ENCODE measurements at places on chromosomes 16 and 17.

DNA sequence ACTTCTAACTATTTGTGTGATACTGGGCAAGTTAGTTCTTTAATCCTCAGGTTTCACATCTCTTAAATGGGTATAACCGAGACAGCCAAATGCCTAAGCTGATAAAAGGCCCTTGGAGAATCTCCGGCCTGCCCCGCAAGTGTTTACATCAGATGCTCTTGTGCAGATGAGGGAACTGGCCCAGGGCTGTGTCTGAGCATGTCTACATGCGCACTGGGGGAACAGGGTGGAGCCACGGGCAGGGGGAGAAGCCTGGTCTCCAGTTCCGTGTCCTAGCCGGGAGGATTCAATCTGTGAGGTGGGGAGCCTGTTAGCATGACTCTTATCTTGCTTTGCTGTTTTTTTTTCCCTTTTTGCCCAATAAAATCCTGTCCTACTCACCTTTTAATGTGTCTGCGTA is 222.9 kb downstream of the CDH8 start:
- no peak for DNase-seq

GRCh38 chr17:76307299-76307965 is 644 bp downstream of the QRICH2 start:
- DNase-seq: no peak

DNA sequence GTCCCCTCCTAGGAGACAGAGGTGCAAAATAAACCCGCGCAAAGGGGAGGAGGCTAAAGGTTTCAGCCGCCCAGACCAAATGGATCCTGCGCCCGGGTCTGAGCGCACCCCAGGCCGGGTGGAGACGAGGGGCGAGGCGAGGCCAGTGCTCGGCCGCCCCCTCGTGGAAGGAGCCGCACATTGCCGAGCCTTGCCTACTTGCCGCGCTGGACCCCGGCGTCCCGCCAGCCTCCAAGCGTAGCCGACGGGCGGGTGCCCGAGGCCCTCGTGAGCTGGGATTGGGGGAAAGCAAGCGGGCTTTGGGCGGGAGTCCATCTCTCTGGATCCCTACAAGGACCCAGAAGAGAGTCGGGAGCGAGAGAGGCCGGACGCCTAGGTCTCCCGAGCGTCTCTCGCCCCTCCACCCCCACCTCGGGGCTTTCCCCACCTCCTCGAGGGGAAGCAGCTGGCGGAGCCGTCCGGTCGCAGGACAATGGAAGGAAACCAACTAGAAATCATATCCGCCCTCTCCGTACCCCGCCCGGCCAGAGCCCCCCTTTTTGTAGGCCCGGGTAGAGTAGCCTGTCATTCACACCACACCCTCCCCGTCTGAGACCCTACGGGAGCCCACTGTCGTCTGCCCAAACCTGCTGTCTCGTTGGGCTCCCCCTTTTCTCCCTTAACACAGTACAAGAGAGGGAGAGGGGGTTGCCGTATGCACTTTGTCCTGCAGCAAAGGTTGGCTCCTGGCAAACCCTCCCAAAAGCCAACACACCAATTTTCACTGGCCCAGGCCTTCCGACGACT is 664 bp upstream of the BCL6B start:
- no peak for DNase-seq

DNA sequence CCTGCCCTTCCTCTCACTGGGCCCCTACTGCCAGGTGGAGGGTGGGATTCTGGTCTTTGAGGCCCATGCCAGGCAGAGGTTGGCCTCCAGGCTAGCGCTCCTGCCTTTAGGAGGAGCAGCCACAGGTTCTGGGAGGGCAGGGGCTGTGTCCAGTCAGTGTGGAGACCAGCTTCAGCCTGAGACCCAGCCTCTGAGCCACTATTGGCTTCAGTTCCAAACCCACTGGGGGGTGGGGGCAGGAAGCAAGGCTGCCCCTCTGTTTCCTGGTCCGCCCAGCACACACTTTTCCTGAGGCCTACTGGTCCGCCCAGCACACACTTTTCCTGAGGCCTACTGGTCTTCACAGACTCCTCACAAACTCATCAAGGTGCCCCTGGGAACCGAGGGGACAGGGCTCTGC is 16.4 kb downstream of the SLC5A10 start:
- DNase-seq: no peak

- no peak for DNase-seq
These were observed 561.2 kb upstream of the C16orf82 start for GRCh38 chr16:26505496-26505895.

DNA sequence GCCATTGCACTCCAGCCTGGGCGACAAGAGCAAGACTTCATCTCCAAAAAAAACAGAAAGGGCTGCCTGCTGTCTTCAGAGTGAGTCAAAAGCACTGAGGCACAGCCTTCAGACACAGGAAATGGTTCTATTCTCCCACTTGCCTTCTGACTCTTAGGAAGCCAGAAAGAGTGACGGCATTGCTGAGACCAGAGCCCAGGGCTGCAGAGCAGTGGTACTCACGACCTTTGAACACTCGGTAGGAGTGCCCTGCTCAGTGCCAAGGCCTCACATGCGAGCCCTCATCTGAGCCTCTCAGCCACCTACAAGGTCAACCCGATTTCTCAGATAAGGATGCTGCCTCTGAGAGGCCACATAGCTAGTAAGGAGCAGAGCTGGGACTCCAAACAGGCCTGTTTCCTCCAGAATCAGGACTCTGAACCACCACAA is 3.5 kb upstream of the ITGAE start:
- DNase-seq: no peak

DNA sequence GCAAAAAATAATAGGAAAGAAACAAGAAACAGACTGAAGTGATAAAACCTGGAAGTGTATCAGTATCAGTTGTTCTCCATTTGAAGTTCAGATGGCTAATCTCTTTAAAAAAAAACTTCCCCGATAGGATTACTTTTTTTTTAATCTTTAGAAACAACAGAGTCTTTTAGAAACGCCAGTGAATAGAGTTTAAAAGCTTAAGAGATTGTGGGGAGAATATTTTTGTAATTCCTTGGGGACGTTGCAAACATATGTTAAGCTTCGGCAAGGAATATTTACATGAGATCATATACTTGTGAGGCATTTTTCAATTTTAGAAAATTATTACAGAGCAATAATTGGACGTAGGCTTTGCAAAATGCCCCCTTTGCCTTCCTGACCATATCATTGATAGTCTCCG is 13.2 kb downstream of the MAF start:
- no peak for DNase-seq

- no peak for DNase-seq
These were observed 4.0 kb downstream of the PYY start for GRCh38 chr17:43949781-43950180.

All from HFF-Myc (cell line).